ENCODE measurements at places on chromosomes 7 and 10.

GRCh38 chr10:43206391-43207235 is 60.3 kb downstream of the RASGEF1A start:
- H3K27ac ChIP-seq = no peak overlapping the region
- DNase-seq = no peak
- no peaks in the 10 kb centered on the region for H3K36me3 ChIP-seq
- H3K4me1 ChIP-seq = no peaks in the 10 kb centered on the region
- H3K4me3 ChIP-seq = no peak overlapping the region
- H3K27me3 ChIP-seq = no peaks in the 10 kb centered on the region

DNA sequence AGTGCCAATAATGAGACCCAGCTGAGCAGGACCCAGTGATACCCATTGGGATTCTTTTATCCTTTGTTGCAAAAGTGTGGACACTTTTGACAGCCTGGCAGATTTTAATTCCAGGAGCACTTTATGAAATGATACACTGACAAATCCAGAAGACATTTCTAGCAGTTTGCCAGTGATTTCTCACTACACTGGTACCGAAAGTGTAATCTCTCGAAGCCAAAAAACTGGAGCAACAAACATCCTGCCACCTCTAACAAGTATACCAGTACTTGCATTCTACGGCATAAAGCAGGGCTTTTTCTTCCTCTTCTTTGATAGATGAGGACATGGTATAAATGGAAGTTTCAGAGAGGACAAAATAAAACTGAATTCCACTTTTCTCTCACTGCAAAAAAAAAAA is 28.4 kb upstream of the AKR1D1 start:
- no peak overlapping the region for H3K4me3 ChIP-seq
- H3K27ac ChIP-seq = no peak overlapping the region
- H3K4me1 ChIP-seq = no peaks in the 10 kb centered on the region
- H3K27me3 ChIP-seq = no peaks in the 10 kb centered on the region
- no peak for DNase-seq

- H3K27me3 ChIP-seq = no peaks in the 10 kb centered on the region
- no peak for DNase-seq
- no peaks in the 10 kb centered on the region for H3K36me3 ChIP-seq
- no peak overlapping the region for H3K27ac ChIP-seq
- H3K4me3 ChIP-seq = no peak overlapping the region
- H3K4me1 ChIP-seq = no peaks in the 10 kb centered on the region
These were observed 66.1 kb upstream of the STK17A start for GRCh38 chr7:43516581-43517342.

DNA sequence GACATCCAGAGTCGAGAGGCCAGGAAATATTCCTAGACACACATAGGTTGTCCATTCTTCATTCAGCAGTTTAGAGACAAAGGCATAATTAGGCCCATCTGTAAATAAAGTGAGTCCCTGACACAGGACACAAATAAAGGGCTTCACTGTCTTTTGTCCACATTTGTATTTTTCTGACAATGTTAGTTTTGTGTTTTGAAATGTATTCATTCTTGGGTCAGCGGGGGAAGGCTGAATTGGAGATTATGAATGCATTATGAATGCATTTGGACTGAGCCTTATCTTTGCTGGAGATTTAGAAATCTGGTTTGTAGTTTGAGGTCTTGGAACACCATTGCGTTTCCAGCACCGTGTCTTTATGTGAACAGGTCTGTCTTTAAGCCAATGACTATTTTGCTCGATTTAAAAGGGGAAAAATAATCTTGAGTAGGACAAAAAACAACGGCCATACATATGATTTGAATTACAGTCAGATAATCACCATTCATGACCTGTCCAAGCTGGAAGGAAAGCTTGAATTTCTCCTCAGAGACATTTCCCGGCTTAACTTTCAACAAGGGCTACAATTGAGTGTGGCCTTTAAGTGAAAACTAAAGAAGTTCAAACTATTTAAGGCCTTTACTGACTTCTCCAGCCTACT is 334.8 kb downstream of the WDR11 start:
- DNase-seq = no peak
- H3K4me1 ChIP-seq = no peaks in the 10 kb centered on the region
- no peak overlapping the region for H3K4me3 ChIP-seq
- H3K27ac ChIP-seq = no peak overlapping the region

DNA sequence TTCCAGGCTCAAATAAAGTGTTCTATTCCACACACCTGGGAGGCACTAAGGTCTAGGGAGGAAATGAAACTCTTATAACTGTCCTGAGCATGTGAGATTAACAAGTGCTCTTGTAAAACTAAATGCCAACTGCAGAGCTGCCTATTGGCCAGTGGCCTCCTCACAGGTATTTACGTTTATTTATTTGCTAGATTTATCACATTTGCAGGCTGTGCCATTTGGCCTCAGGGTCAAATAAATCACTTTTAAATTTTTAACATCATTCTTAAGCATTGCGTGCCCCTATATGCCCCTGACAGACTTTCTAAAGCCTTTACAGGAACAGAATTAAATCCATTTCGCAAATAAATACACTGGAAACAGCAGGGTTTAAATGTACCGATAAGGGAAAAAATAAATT is 381.8 kb upstream of the NFE2L3 start:
- H3K36me3 ChIP-seq = no peaks in the 10 kb centered on the region
- no peak for DNase-seq
- H3K4me1 ChIP-seq = no peaks in the 10 kb centered on the region

- peaks cover 5% of the 10 kb centered on the region for H3K36me3 ChIP-seq
- H3K27me3 ChIP-seq = no peaks in the 10 kb centered on the region
These were observed 76.0 kb downstream of the ATXN7L1 start for GRCh38 chr7:105800442-105800841.

DNA sequence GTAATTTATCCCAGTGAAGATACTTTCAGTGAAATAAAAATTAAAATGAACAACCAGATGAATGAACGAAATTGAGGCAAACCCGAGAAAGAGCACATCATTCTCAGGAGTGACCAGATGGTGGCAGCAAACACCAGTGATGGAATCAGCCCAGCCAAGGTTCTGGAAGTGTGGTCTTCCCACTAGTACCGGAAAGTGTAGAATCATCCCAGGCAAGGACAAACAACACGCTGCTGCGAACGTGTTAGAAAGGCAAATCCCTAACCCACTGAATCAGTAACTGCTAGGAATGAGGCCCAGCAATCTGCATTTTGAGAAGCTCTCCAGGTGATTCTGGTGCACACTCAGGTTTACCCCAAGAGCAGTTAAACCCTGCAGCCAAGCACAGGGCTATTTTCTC is 15.5 kb upstream of the SLC18A3 start:
- no peak overlapping the region for H3K4me3 ChIP-seq
- DNase-seq = peak; percentile 67
- peaks cover 5% of the 10 kb centered on the region for H3K36me3 ChIP-seq
- peaks cover 42% of the 10 kb centered on the region for H3K27me3 ChIP-seq

GRCh38 chr10:126090911-126091728 is 194.8 kb downstream of the FANK1 start:
- H3K4me3 ChIP-seq = no peak overlapping the region
- H3K27me3 ChIP-seq = peaks cover under 1% of the 10 kb centered on the region
- no peaks in the 10 kb centered on the region for H3K4me1 ChIP-seq
- DNase-seq = peak; percentile 4
- no peaks in the 10 kb centered on the region for H3K36me3 ChIP-seq

GRCh38 chr10:98466861-98467505 is 20.2 kb upstream of the HPS1 start:
- DNase-seq = no peak
- no peak overlapping the region for H3K27ac ChIP-seq
- peaks cover 11% of the 10 kb centered on the region for H3K36me3 ChIP-seq
- H3K27me3 ChIP-seq = no peaks in the 10 kb centered on the region

All from Calu3 (cell line).